Memory B cell (primary cell): ENCODE measurements at places on chromosomes 1 and 21.

GRCh38 chr1:15616373-15617172 is 685 bp upstream of the DDI2 start:
- peak overlapping the region; percentile 95 for H3K4me3 ChIP-seq
- no peaks in the 10 kb centered on the region for H3K36me3 ChIP-seq
- H3K4me1 ChIP-seq = peaks cover 26% of the 10 kb centered on the region

DNA sequence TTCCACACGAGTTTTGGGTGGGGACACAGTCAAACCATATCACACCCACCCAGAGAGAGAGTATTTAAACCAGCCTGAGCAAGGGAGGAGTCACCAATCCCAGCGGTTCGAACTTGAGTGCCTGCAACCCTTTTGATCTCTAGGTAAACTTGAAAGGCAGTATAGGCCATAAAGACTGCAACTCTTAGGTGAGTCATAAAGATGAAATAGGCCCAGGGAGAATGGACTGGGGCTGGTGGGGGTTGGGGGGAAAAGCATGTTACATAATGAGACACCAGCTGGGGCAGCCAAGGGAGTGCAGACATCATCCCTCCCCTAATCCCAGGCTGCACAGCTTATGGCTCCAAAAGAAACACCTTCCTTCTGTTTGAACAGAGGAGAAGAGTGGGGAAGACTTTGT is 99.8 kb upstream of the LHX8 start:
- H3K27me3 ChIP-seq = no peaks in the 10 kb centered on the region
- DNase-seq = no peak
- H3K27ac ChIP-seq = no peak overlapping the region
- H3K4me3 ChIP-seq = no peak overlapping the region

DNA sequence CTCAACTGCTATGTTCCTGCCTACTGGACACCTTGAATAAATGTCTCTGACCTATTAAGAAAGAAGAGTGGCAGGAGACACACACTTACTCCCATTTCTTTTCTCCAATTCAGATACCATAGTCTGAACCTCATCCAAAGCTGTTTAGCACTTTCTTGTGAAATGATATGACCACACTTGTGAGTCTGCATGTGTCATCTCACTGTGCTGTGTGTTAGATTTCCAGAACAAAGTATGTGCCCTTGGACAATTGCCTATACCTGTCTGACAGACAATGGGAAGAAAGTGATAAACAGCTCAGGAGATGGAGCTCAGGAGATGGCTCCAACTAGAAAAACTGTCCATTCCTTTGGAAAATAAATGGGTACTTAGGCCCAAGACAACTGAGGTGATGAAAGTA is 48.4 kb downstream of the USP48 start:
- no peak overlapping the region for H3K27ac ChIP-seq
- H3K4me1 ChIP-seq = no peaks in the 10 kb centered on the region
- no peak overlapping the region for H3K4me3 ChIP-seq
- DNase-seq = no peak
- no peaks in the 10 kb centered on the region for H3K27me3 ChIP-seq

DNA sequence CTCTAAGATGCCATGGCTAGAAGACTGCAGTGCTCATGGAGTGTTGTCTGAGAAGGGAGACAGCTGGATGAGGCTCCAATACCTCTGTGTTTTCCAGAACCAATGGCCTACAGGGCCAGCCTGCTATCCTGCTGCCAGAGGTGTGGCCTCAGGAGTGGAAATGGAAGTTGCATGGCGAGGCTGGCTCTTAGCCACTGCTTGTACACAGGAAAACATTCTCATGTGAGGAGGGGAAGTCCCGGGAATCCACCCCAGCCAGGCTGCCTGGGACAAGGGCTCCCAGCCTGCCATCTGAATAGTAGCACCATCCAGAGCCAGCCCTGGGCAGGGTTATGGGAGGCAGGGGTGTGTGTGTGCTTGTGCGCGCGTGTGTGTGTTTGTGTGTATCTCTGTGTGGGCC is 56.5 kb downstream of the SDC3 start:
- peaks cover 23% of the 10 kb centered on the region for H3K27me3 ChIP-seq
- no peaks in the 10 kb centered on the region for H3K36me3 ChIP-seq
- H3K27ac ChIP-seq = no peak overlapping the region
- H3K4me1 ChIP-seq = peaks cover 5% of the 10 kb centered on the region
- no peak overlapping the region for H3K4me3 ChIP-seq
- no peak for DNase-seq

DNA sequence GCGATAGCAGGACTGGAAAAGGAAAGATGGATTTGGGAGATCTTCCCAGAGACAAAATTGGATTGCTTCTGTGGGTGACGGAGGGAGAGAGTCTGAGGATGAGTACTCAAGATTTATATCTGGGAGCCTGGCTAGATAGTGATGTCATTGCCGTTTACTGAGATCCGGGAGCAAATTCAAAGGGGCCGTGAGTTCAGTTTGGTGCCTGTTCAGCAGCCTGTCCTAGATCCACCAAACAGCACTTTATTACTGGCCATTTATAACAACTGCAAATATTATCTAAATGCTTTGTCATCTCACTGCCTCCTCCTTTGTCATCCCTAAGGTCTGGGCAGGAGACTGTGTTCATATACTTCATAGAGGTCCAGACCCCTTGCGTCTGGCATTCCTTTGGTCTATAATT is 29.2 kb downstream of the MAPKAPK2 start:
- no peak for DNase-seq
- peak overlapping the region; percentile 13 for H3K4me3 ChIP-seq
- no peaks in the 10 kb centered on the region for H3K27me3 ChIP-seq
- H3K27ac ChIP-seq = no peak overlapping the region
- H3K36me3 ChIP-seq = peaks cover 6% of the 10 kb centered on the region

DNA sequence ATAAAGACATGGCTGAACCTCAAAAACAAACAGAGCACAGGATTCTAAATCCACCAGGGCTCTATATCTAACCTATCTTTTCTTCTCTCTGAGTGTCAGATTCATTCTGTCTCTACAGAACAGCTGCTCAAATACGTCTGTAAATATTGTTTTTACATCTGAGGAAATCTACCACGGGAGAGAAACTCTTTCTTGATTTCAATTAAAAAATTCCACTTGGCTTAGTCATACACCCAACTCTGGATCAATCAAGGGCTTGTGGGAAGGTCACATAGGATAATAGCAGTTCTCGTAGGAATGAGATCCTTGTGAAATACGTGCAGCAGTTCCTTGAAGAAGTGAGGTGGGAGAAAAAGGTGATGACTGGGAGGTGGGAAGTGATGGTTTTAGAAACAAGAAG is 1355.7 kb upstream of the ADGRL2 start:
- H3K27me3 ChIP-seq = no peaks in the 10 kb centered on the region
- no peaks in the 10 kb centered on the region for H3K36me3 ChIP-seq
- no peak overlapping the region for H3K27ac ChIP-seq
- H3K4me3 ChIP-seq = no peak overlapping the region
